ENCODE measurements at places on chromosomes 11 and 22.

DNA sequence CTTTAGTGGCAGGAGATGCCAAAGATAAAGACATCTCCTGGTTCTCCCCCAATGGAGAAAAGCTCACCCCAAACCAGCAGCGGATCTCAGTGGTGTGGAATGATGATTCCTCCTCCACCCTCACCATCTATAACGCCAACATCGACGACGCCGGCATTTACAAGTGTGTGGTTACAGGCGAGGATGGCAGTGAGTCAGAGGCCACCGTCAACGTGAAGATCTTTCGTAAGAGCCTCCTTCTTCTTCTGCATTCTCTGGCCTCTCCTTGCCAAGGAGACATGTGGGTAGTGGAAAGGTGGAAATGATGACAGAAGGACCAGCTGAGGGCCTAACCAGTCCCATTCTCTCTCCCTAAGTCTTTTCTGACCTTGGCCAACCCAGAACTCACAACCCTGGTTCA lies 110.1 kb upstream of the TTC12 start:
- DNase-seq, result no peak

GRCh38 chr22:48594757-48595510 lies 1232.7 kb downstream of the BRD1 start:
- no peak for DNase-seq

GRCh38 chr11:88482871-88483301 lies 145.3 kb upstream of the CTSC start:
- DNase-seq, result peak; percentile 45

- peak; percentile 11 for DNase-seq
Observed at GRCh38 chr11:1060852-1061616, 13.6 kb upstream of the MUC2 start.

DNA sequence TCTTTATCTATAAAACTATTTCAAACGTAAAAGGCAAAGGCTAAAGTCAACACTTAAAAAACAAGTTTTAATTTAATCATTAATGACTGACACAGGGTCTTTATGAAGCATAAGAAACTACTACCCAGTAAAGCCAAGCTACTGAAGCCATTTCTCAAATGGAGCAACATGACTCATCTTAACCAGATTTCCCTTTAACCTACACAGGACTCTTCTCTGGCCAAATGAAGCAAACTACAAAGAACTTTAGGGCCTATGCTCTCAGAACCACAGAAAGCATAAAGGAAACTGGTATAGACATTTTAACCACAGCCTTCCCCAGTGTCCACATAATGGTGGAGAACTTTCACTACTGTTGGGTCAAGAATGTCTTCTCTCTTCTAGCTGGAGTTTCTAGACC lies 34.7 kb downstream of the ALG9 start:
- DNase-seq, result no peak

DNA sequence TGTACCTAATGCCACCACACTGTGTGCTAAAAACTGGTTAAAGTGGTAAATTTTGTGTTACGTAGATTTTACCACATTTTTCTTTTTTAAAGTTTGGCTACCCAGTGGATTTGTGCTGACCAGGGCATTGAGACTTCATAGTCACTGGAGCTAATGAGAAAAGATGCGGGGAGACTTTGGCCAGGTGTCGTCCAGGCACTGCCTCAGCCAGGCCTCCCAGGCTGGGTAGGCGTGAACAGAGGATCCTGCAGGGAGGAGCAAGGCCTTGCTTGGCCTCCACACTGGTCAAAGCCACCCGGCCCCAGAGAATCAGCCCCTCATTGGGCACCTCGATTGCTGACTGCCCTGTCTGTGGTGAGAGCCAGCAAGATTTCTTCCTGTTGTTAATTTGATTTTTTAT lies 13.4 kb upstream of the MGAT3 start:
- DNase-seq, result no peak

DNA sequence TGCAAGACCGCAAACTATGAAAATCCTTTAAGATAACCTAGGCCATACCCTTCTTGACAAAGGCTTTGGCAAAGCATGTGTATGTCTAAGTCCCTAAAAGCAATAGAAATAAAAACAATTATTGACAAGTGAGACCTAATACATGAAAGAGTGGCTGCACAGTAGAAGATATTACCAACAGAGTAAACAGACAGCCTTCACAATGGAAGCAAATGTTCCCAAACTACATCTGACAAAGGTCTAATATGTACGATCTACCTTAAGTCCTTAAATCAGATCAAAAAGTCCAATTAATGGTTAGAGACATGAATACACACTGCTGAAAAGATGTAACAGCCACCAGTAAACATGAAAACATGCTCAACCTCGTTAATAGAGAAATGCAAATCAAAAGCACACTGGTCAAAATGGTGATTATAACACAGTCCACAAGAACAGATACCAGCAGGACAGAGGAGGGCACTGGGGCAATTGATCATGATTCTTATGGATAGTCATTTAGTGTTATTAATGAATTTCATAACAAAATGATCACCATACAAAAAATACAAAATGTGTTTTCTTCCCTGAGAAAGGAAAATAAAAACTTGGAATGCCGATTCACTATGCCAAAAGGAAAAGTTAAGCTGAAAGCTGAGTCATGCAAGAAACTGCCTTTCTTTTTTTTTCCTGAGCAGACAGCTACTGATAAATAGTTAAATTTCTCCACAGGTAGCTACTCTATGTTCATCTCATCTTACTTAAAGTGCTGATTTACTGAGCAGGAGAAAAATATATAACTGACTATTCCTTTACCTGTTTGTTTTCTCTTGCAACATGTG lies 102.6 kb upstream of the VPREB1 start:
- DNase-seq, result no peak

DNA sequence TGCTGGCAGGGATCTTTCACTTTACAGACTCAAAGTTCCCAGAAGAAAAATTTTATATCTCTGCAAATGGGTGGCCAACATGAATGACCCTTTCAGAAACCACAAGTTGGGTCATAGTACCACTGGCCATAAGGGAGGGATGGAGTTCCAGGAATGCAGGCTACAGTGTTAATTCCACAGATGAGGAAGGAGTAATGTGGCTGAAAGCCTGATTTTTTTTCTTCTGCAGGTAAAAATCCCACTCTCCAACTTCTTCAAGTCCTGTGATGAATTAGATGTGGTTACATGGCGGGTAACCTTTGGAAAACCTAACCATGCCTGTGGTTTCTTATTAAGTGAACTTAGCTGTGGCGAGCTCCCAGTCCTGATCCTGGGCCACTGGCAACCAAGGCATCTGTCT lies 103.2 kb downstream of the SLC1A2 start:
- no peak for DNase-seq

GRCh38 chr11:57585301-57585700 lies 12.2 kb upstream of the SERPING1 start:
- DNase-seq, result no peak

GRCh38 chr11:73972187-73972586 lies 10.5 kb downstream of the UCP2 start:
- DNase-seq, result no peak

DNA sequence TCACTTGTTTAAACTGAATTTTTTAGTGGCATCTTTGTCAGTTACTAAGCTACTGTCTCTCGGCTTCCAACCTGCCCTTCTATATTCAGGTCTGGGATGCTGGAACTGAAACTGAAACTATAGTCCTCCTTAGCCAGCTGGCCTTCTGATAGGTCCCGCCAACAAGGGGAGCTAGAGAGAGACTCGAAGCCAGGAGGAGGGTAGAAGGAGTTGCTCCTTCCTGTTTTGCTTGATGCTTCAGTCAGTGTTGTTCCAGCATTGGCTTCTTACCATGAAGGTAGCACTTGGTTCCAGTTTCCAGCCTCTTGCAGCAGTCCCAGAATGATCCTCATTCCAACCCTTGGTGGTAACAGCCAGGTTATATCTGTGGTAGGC lies 32.9 kb upstream of the HORMAD2 start:
- DNase-seq, result no peak

- peak; percentile 70 for DNase-seq
Observed at GRCh38 chr22:49962012-49962750, 1.6 kb downstream of the PIM3 start.

DNA sequence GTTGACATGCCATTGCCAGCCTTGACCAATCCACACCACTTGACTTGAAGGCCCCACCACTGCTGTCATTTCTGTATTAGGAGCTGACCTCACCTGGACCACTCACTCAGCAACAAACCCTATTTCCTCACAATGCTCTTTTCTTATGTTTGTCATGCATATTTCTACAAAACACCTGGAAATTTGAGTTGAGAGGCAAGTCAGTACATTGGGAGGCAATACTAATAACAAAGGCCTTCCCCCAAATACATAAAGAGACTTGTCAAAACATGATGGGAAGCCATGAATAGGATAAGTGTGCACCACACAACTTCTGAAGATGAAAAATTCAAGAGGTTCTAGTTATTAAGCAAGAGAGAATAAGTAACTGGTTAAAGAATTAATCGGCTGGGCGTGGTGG lies 77.9 kb upstream of the POU2AF2 start:
- no peak for DNase-seq

DNA sequence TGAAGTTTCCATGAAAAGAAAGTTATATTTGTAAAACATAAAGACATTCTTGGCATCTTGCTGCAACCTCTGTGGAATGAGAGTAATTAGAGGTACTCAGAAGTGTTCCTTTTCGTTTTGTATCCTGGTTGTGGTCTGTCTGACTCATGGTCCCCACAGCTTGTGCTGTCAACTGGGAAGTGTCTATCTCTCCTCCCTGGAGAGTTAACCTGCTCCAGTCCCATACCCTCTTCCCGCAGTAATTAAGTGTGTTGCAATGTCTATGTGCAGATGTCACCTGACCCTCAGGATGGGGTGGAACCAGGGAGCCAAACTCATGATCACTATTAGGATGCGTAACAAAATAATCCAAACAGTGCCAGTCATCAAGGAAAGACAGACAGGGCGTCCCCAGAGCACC lies 23.0 kb upstream of the ZDHHC13 start:
- DNase-seq, result no peak

- no peak for DNase-seq
Observed at GRCh38 chr11:122597511-122597910, 58.0 kb upstream of the UBASH3B start.

- no peak for DNase-seq
Observed at GRCh38 chr22:45684169-45684568, 12.5 kb downstream of the ATXN10 start.

- DNase-seq, result no peak
Observed at GRCh38 chr11:83871054-83871453, 584.9 kb upstream of the CCDC90B start.

- peak; percentile 2 for DNase-seq
Observed at GRCh38 chr11:15327786-15328231, 213.1 kb downstream of the INSC start.

- DNase-seq, result no peak
Observed at GRCh38 chr11:71188886-71189767, 63.2 kb downstream of the SHANK2 start.

DNA sequence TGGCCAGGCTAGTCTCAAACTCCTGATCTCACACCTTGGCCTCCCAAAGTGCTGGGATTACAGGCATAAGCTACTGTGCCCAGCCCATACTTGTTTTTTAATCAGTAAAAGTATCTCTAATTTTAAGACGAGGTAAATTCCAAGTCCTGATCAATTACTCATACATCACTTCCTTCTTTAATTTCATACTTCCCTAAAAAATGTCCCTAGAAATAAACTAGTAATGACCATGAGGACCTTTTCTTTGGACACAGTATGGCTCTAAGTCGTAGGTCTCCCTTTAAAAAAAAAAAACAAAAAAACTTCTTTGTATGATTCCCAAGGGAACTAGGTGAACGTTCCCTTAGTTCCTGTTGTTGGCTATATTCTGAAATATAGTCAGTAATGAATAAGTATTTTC lies 29.8 kb downstream of the NUP98 start:
- no peak for DNase-seq

GRCh38 chr11:6824136-6824823 lies 21.2 kb upstream of the OR10A5 start:
- DNase-seq, result no peak

DNA sequence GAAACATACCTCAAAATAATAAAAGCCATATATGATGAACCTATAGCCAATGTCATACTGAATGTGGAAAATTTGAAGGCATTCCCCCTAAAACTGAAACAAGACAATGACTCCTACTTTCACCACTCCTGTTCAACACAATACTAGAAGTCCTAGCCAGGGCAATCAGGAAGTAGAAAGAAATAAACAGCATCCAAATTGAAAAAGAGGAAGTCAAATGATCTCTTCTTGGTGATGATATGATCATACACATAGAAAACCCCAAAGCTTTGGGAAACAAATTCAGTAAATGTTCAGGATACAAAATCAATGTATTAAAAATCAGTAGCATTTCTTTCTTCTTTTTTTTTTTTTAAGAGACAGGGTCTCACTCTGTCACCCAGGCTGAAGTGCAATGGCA lies 109.9 kb downstream of the DLG2 start:
- no peak for DNase-seq

GRCh38 chr22:39707816-39708215 lies 137.3 kb downstream of the CACNA1I start:
- no peak for DNase-seq

DNA sequence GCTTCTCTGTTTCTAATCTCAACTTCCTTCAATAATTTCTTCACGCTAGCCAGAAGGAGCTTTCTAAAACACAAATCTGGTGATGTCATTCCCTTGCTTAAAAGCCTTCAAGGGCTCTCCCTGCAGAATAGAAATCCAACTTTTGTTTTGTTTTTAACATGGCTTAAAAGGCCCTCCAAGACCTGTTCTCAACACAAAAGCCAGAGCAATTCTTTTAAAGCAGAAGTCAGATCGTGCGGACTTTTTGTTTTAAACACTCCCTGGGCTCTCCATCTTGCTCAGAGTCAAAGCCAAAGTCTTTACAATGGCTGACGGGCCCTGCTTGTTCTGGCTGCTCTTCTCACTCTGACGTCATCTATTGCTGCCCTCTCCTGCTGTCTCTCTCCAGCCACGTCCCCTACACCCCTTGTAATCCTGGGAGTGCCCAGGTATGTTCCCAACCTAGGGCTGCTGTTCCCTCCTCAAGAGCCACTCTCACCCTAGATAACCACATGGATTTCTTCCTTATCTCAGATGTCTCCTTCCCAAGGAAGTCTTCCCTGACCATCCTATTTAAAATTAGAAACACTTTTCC lies 22.5 kb downstream of the TECTA start:
- no peak for DNase-seq

DNA sequence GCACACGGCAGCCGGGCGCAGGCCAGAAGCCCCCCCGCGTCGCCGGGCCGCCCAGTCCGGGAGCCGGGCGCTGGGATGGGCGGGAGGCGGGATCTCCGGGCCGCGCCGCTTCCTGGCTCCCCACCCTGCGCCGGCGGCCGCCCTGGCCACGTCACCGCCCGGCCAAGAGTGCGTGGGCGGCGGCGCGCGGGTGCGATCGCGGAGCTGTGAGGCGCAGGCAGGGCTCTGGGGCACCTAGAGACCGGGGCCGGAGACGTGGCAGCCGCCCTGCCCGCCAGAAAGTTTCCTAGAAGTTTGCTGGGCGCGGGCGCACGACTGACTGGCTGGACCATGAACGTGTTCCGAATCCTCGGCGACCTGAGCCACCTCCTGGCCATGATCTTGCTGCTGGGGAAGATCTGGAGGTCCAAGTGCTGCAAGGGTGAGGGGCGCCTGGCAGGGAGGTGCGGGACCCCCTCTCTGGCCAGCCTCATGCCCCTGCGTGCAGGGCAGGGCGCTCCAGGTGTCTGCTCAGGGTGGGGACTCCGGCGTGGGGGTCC lies at the start of gene KDELR3:
Gene KDELR3 (plus strand): TSS at position 193 of the 539 bp plus-strand sequence. CDS start 138 bp downstream, at position 331.
- DNase-seq, result no peak
